ENCODE measurements at places on chromosomes 7 and 10.

GRCh38 chr10:130984686-130985085 lies 326.8 kb downstream of the TCERG1L start:
- no peak for DNase-seq

- DNase-seq, result no peak
Observed at GRCh38 chr10:121610798-121611323, 12.6 kb upstream of the FGFR2 start.

GRCh38 chr10:35533565-35533964 lies 71.6 kb upstream of the GJD4 start:
- DNase-seq, result no peak

DNA sequence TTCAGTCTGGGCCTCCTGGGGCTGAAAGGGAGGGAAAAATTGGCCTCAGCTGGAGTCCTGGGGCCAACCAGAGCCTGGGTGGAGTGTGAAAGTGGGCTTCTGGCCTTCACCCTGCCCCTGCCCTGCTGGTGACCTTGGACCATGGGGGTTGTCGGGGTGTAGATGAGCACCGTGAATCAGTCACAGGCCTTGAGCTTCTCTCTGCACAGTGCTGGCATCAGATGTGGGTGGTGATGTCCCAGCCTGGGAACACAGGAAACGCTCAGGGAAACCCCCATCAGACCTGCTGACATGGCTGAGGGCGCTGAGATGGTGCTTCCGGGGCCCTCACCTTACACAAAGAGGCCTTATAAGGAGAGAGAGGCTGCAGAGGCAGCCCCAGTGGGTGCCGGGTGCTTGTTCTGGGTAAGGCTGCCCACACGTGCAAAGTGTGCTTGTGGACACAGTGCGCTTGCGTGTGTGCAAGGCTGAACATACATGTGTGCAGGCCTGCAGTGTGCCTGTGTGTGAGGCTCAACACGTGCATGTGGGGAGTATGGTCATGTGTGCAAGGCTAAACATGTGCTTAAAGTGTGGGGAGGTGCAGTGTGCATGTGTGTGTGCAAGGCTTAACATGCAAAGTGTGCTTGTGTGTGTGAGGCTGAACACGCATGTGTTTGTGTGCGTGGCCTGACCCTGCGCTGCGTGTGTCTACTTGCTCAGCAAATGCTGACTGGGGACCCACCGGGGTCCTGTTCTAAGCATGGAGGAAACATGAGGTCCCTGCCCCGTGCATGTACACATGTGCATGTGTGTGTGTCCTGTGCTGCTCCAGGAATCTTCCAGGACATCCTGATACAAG lies 6.5 kb downstream of the ARPC1B start:
- DNase-seq, result no peak

GRCh38 chr10:58758321-58758720 lies 245.6 kb downstream of the BICC1 start:
- no peak for DNase-seq

- DNase-seq, result no peak
Observed at GRCh38 chr7:1109581-1110310, 21.8 kb downstream of the GPER1 start.

DNA sequence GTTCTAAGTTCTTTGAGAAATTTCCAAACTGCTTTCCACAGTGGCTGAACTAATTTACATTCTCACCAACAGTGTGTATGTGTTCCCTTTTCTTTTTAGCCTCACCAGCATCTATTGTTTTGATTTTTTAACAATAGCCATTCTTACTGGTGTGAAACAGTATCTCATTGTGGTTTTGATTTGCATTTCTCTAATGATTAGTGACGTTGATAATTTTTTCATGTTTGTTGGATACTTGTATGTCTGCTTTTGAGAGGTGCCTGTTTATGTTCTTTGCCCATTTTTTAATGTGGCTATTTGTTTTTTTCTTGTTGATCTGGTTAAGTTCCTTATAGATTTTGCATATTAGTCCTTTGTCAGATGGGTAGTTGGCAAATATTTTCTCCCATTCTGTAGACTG lies 191.4 kb downstream of the AGMO start:
- no peak for DNase-seq

GRCh38 chr10:112784022-112784461 lies 166.0 kb upstream of the TCF7L2 start:
- DNase-seq, result no peak

- no peak for DNase-seq
Observed at GRCh38 chr10:12466704-12467305, 117.5 kb downstream of the CAMK1D start.

DNA sequence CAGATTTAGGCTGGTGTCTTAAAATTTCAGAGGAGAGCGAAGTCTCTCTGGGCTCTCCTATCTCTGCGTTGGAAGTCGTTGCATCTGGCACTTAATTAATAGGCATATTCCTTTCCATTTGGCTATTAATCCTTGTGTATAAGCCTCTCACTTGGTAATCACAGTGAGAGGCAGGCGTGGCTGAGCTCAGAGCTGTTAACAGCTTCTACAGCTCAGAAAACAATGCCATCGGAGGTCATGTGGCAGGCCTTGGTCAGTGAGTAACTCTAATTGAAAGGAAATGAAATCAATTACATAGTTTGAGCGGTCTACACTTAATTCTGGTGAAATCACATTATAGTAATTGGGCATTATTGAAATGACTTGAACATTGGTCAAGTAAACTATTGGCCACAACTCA lies 135.1 kb downstream of the DPY19L1 start:
- no peak for DNase-seq

GRCh38 chr10:63375458-63375857 lies 90.3 kb downstream of the JMJD1C start:
- DNase-seq, result no peak

DNA sequence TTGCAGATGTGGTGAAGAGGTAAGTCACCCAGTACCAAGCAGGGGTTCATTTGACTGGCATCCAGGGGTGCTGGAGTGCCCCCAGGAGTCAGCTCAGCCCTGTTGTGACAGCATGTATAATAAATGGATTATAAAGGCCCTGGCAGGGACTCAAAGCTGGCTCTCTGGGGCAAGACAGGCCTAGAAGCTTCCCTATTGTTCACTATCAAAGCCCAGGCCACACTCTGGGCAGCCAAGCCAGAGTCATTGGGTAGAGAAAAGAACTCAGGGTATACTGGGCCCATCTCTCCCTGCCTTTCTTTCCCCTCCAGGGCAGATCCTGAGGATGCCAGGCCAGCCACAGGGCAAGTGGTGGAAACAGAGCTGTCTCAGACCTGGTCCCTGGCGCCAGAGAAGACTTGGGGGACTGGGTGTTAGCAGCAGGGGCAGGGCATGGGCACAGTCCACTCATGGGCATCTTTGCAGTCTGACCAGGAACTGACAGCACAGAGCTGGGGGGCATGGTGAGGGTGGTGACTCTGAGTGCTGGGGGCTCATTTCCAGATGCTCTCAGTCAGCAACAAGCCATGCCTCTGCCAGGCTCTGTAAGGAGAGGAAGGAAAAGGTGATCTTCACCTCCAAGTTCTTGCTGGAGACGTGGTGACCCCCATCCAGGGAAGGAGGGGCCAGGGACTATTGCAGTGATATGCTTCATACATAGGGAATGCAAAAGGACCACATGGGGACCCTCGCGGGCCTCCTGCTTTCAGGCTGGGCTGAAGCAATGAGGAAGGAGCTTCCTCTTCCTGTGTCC lies 11.7 kb downstream of the RBP3 start:
- DNase-seq, result no peak

DNA sequence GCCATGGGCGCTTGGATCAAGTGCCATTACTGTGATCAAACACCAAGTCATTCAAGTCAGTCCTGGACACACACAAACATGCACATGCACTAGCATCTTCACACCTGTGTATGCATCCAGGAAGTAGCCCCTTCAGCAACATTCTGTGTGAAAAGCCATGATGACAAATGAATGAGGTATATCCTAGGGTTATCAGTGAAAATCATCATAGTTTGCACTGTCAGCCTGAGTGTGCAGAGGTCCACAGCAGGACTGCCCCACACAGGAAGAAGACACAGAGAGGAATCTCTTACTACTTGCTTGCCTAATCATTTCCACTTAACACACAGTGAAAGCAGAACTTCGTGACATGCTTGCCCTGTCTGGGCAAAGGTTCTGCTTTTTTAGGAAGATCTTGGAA lies 184.0 kb upstream of the ADO start:
- DNase-seq, result no peak

DNA sequence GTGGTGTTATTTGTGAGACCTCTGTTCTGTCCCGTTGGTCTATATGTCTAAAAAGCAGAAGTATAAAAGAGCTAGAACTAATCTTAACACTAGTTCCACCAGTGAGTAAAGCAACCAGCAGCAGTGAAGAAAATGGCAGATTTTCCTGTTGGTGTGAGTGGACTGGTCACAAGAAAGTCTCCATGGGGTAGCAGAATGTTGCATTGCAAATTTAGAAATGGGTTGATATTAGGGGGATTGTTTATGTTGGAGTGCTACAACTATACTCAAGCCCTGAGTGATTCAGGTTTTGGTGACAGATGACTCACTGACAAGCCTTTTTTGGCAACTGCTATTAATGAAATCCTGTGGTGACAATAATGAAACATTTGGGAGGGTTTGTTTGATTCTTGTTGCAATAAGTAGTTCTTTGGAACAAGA lies 5.6 kb downstream of the AVL9 start:
- peak; percentile 41 for DNase-seq

GRCh38 chr7:73669858-73670385 lies 2.3 kb downstream of the VPS37D start:
- no peak for DNase-seq

- peak; percentile 24 for DNase-seq
Observed at GRCh38 chr10:22629126-22629525, 85.3 kb downstream of the PIP4K2A start.

- DNase-seq, result no peak
Observed at GRCh38 chr7:36025190-36025589, 127.9 kb upstream of the EEPD1 start.

- no peak for DNase-seq
Observed at GRCh38 chr10:106952033-106952432, 212.5 kb downstream of the SORCS1 start.

- no peak for DNase-seq
Observed at GRCh38 chr10:845526-845925, 86.0 kb downstream of the LARP4B start.

DNA sequence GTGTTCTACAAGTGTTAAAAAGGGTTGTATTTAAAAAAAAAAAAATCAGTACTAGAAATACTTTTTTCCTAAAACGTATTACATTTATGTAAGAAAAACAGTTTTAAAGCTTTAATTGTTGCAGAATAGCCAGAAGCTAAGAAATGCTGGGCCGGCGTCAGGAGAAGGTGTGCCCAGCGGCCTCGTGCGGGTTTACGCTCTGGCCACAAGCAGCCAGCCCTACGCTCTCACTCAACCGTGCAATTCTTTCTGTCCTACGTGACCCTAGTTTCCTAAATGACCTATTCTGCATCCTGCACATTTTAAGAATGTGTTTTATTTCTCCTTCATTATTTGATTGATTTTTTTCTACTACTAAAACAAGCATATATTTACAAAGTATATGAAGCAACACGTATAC lies 279.7 kb upstream of the KLF14 start:
- no peak for DNase-seq

DNA sequence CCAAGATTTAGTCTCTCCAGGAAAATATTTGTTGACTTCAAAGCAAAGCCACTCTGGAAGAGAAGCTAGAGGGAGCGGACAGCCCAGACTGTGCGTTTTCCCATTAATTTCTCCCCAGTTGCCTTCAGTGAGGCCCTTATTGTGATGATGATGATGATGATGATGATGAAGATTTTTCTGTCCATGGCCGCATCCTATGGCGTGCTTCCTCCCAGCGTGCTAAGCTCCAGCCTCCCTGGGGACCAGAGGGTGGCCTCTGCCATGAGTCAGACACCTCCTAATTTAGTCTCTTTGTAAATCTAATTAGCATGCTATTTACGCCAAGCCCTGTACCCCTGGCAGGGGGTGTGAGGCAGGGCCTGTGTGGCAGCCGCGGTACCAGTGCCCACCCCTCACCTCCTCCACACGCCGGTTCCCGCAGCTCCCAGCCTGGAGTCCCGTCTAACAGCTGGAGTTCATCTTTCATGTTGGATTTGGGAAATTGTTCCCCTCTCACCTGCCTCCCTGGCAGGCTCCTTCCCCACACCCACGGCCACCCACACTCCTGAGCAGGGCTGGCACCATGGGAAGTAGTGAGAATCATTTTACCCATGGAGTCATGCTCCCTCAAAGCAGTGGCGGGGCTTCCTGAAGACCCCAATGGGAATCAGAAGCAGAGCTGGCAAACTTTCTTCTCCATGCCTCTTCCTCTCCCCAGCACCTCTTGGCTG lies 92.2 kb downstream of the C10orf105 start:
- no peak for DNase-seq

- DNase-seq, result no peak
Observed at GRCh38 chr10:2392145-2392812, 655.0 kb upstream of the ADARB2 start.

DNA sequence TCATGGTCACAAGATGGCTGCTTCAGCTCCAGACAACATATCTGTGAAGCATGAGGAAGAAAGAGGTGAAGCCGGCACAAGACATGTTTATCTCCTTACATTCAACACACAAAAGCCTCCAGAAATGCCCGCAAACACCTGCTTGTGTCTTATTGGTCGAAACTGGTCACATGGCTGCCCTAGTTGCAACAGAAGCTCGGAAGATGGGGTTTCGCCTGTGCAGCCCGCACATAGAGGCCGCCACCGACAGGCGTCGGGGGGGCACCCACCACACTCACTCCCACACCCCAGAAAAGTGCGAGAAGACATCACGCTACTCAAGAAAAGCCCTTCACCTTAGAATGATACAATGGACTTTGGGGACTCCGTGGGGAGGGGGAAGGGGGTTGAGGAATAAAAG lies 63.0 kb upstream of the MGMT start:
- DNase-seq, result no peak

DNA sequence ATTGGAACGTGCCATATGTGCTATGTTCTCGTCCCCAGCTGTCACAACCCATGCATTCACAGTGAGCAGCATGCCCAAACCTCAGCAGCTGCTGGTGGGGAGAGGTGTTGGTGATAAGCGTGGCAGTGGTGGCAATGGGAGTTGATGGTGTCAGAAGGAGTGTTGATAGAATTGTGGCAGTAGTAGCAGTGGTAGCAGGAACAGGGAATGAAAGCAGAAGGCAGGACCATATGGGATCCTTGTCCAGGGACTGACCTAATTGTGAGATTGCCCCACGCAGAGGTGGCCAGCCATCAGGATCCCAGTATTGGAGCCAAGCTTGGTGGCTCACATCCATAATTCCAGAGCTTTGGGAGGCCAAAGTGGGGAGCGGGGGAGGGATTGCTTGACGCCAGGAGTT lies 276.3 kb downstream of the GALNT17 start:
- DNase-seq, result no peak

DNA sequence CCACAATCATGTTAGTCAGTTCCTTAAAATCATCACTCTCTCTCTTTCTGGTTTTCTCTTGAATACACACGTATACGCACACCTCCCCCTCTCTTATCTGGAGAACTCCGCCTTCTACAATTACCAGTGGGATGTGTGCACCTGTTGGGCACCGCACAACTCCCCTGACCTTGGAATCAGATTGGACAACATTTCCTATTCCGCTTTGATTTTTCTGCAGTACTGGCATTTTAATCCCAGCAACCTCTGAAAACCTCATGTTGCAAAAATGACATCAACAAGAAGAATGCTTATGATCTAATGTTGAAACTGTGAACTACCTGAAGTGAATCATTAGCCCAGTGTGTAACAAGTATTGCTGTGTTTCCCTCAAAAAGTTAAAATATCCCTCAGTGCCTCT lies 109.6 kb downstream of the KIAA1217 start:
- no peak for DNase-seq

GRCh38 chr7:121605317-121605680 lies 209.2 kb upstream of the FAM3C start:
- DNase-seq, result no peak

- DNase-seq, result peak; percentile 11
Observed at GRCh38 chr7:80453699-80454340, 58.0 kb downstream of the GNAT3 start.

Data from AG20443 (cell line).